ENCODE measurements at places on chromosomes 4 and X. TPM values are rescaled to one million over a fixed set of nuclear protein-coding genes. Genes with fewer than 3 reads are reported as not detected.

The TBX22 gene
- under 0.01 TPM for total RNA-seq

The CXorf65 gene
- total RNA-seq, result not detected

The GPRIN3 gene
- total RNA-seq, result 34.2 TPM

The HDX gene
- total RNA-seq, result 11.4 TPM

The GPRASP2 gene
- 84.8 TPM for total RNA-seq

The JCHAIN gene
- total RNA-seq, result under 0.01 TPM

The MID2 gene
- 12.6 TPM for total RNA-seq

The FAM149A gene
- total RNA-seq, result 31.0 TPM

The GSX2 gene
- total RNA-seq, result 3.3 TPM

The TBL1X gene
- 2.9 TPM for total RNA-seq

The ATG4A gene
- 7.3 TPM for total RNA-seq

The SMR3B gene
- total RNA-seq, result not detected

The FANCB gene
- 17.5 TPM for total RNA-seq

The SOWAHB gene
- total RNA-seq, result 2.9 TPM

The H2BW2 gene
- total RNA-seq, result not detected

The MAGEB10 gene
- not detected for total RNA-seq

The CORIN gene
- total RNA-seq, result 0.82 TPM

The EOLA2 gene
- 13.5 TPM for total RNA-seq

The PHEX gene
- total RNA-seq, result 2.0 TPM

The GUCY1B1 gene
- 66.9 TPM for total RNA-seq

The GNRHR gene
- total RNA-seq, result not detected

The CSAG2 gene
- not detected for total RNA-seq

The IL2 gene
- total RNA-seq, result not detected

The RAI2 gene
- 2.9 TPM for total RNA-seq

The TCP11X2 gene
- not detected for total RNA-seq

The TRIM60 gene
- total RNA-seq, result not detected

The RIBC1 gene
- 0.41 TPM for total RNA-seq

The ATP8A1 gene
- total RNA-seq, result 171 TPM
